ENCODE measurements at places on chromosomes 1 and 21. TPM values are rescaled to one million over a fixed set of nuclear protein-coding genes. Genes with fewer than 3 reads are reported as not detected.
A peak's percentile ranks its signal among the peaks of the same experiment; 100 is the strongest.

- DNase-seq, result no peak
- H3K4me3 ChIP-seq, result no peak overlapping the region
- H3K27ac ChIP-seq, result no peak overlapping the region
- H3K36me3 ChIP-seq, result no peaks in the 10 kb centered on the region
Measured at GRCh38 chr1:243963571-243963970, 87.5 kb upstream of the ZBTB18 start.

PRAMEF20 gene
- not detected for total RNA-seq

GRCh38 chr1:38500352-38500751, 359.2 kb downstream of the RRAGC start:
- no peaks in the 10 kb centered on the region for H3K36me3 ChIP-seq
- DNase-seq, result no peak
- H3K4me3 ChIP-seq, result no peak overlapping the region
- H3K27ac ChIP-seq, result no peak overlapping the region

GRCh38 chr1:97898948-97899347, 21.9 kb downstream of the DPYD start:
- no peak overlapping the region for H3K27ac ChIP-seq
- H3K4me1 ChIP-seq, result peaks cover 16% of the 10 kb centered on the region
- no peaks in the 10 kb centered on the region for H3K27me3 ChIP-seq
- no peak for DNase-seq
- H3K4me3 ChIP-seq, result no peak overlapping the region
- H3K36me3 ChIP-seq, result peaks cover 17% of the 10 kb centered on the region

DNA sequence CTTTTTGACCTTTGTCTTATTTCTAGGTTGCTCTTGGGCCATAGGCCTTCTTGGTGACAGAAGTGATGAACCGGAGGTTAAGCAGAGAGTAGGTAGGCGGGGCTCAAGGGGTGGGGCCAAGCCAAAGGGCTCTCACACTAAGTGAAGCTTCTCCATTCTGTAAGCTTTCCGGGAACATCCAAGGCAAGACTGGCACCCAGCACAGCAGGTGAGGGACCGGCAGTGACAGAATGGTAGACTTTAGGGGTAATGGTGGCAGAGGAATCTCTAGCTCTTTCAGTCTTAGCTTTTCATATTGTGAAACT, at the start of gene TNFAIP8L2:
TSS of gene TNFAIP8L2 (plus strand) at position 135 of the 305 bp plus-strand sequence. CDS start 2,049 bp downstream, outside the sequence.
- no peaks in the 10 kb centered on the region for H3K27me3 ChIP-seq
- peak within 1 kb of the TSS; percentile 96 for H3K27ac ChIP-seq
- H3K36me3 ChIP-seq, result peaks cover 41% of the 10 kb centered on the region
- H3K4me3 ChIP-seq, result peak within 1 kb of the TSS; percentile 97
- DNase-seq, result peak; percentile 94
